CD4-positive, alpha-beta T cell treated with Interleukin-1 beta for 1 hour (primary cell): ENCODE measurements at places on chromosomes 2 and 18.

GRCh38 chr2:178263159-178263860, 69.0 kb downstream of the OSBPL6 start:
- no peak for DNase-seq

DNA sequence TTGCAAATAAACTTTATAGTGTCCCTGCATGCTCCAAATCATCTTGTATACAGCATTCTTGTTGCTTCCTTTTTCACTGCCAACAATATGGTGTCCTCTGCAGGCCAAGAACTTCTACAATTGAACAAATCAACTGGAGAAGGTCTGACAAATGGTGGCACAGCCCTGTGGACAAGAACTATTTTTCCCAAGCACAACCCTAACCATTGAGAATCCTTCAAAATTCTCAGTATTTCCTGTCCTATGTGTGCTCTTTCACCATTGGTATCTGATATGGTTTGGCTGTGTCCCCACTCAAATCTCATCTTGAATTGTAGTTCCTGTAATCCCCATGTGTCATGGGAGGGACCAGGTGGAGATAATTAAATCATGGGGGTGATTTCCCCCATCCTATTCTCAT, 865.1 kb upstream of the ACVR2A start:
- DNase-seq = no peak

DNA sequence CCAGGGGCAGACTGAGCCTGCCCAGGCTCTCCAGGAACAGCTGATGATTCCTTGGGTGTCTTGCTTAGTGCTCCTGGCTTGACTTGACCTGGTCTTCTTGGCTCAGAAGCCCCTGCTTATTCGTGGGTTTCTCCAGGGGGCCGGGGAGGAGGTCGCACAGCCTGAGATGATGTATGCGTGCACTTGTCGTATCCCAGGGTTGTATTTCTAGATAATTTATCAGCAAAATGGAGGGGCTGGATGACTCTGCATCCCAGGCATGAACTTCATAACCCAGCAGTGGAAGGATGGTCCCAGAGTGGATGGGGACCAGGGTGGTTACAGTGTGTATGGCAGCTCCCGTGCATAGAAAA, 25.2 kb downstream of the IMPA2 start:
- DNase-seq = no peak

- no peak for DNase-seq
Observed at GRCh38 chr2:186848873-186849578, at the start of gene ZSWIM2. Gene ZSWIM2, minus strand, starts transcription at chr2:186849170. Its CDS starts 40 bp downstream, at chr2:186849130.

- DNase-seq = no peak
Observed at GRCh38 chr18:3910512-3910911, 460.5 kb downstream of the TGIF1 start.

DNA sequence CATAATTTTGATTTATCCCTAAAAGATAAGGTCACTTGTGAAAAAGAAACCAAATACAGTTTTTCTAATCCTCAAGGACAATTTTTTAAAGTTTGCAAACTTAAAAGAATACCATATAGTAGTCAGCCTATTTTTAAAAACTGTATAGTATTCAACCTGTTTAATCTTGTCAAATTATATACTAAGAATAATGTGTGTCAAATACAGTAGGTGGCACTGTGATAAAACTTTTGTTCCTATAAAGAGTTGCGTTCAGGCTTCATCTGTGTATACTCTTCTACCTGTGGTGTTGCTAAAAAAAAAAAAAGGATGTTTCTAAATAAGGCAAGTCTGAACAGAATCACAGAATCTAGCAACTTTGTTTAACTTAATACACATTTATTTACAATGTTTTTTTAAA, 68.6 kb downstream of the CCDC138 start:
- peak; percentile 34 for DNase-seq

DNA sequence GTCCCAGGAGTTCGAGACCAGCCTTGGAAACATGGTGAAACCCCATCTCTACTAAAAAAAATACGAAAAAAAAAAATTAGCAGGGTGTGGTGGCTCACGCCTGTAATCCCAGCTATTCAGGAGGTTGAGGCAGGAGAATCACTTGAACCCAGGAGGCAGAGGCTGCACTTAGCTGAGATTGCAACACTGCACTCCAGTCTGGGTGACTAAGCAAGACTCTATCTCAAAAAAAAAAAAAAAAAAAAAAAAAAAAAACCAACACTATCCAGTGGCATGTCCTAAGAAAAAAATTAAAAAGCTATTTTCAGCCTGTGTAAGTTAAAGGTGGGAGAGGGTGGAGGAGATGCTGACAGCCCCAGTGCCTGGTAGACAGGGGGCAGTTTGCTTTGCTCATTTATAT, 32.2 kb upstream of the REL start:
- DNase-seq = no peak

- no peak for DNase-seq
Observed at GRCh38 chr18:7990670-7991069, 423.6 kb downstream of the PTPRM start.

DNA sequence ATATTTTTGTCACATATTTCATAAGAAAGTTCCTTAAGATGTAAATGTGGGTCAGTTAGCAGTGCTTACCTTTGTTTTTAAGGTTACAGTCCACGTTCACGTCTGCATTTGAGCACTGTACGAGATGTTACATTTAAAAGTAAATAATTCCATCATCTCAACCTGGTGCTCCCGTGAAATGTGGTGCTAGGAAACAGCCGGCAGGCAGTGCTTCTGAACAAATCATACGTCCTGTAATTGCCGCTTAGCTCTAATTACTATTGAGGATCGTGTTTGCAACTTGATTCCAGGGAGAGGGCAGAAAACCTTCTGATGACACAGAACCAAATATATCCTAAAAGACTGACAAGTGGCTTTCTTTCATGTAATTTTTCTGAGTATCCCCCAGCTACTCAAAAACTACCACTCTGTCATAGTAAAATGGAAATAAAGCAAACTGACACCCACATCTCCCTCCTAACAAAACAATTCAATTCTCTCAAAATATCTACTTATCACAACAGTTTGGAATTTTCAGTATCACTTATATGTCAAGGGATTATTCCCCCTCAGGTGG, 297.8 kb upstream of the SESTD1 start:
- no peak for DNase-seq

DNA sequence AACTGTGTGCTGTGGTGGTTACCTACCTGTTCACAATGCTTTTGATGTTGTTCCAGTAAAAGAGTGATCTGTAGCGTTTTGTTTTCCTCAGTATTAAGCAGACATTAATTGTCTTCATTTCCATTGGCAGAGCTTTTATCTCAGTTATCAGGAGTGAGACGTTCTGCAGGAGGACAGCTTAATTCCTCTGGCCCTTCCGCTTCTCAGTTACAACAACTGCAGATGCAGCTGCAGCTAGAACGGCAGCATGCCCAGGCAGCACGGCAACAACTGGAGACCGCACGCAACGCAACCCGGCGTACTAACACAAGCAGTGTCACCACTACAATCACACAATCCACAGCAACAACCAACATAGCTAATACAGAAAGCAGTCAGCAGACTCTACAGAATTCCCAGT, 78.3 kb downstream of the KCMF1 start:
- DNase-seq = no peak

DNA sequence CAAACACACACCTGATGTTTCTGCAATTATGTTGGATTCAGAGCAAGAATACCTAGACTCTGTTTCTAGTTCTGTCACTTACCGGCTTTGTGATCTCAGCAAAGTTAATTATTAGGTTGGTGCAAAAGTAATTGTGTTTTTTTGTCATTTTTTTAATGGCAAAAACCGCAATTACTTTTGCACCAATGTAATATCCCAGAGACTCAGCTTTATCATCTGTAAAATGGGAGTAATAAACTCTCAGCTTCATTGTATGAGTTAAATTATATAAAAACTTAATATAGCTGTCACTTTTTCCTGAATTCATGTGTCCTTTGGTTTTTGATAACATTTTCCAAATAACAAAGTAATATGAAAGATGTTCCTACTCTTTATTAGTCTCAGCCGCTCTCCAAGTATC, 251.7 kb downstream of the TRIB2 start:
- DNase-seq = no peak

DNA sequence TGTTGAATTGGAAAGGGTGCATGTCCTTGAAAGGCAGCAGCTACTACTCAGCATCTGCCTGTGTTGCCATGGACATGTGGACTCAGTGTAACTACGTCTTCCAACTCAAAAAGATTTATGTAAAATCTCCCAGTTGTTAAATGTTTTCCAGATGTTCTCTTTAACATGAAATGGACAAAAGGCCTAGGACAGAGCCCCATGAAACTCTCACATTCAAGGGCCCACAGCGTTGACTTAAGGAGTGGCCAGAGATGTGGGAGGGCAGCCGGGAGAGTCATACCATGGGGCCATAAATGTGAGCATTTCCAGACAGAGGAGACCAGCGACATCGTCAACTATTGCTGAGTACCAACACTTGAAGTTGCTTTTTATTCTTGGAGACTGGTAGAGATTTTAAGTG, 9.9 kb downstream of the SLC3A1 start:
- DNase-seq = no peak

DNA sequence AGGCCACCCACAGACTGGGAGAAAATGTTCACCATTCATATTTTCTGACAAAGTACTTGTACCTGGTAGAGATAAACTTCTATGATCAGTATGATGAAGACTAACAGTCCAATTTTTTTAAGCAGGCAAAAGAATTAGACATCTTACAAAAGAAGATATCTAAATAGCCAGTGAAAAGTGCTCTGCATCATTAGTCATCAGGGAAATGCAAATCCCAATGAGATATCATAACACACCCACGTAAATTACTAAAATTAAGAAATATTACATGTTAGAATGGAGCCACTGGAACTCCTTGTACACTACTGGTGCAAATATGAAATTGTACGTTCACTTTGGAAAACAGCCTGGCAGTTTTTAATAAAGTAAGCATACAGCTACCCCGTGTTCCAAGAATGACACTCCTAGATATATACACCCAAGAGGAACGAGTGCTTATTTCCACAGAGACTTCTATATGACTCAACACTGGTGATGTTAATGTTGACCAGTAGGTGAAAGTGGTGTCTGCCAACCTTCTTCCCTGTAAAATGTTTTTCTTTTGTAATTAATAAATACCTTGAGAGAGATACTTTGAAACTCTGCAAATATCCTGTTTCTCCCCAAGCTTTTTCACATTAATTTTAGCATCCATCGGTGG, 80.3 kb downstream of the NPAS2 start:
- DNase-seq = no peak

- DNase-seq = peak; percentile 52
Observed at GRCh38 chr18:12839057-12839525, 44.9 kb downstream of the PTPN2 start.

GRCh38 chr2:170680172-170680941, 34.8 kb upstream of the SP5 start:
- DNase-seq = no peak
